GM18507 (cell line): ENCODE measurements at places on chromosomes 7 and 10.

GRCh38 chr10:15486404-15486803 is 115.3 kb upstream of the FAM171A1 start:
- no peak for DNase-seq

- DNase-seq: no peak
These were observed 173.3 kb downstream of the LSM5 start for GRCh38 chr7:32316839-32317238.

DNA sequence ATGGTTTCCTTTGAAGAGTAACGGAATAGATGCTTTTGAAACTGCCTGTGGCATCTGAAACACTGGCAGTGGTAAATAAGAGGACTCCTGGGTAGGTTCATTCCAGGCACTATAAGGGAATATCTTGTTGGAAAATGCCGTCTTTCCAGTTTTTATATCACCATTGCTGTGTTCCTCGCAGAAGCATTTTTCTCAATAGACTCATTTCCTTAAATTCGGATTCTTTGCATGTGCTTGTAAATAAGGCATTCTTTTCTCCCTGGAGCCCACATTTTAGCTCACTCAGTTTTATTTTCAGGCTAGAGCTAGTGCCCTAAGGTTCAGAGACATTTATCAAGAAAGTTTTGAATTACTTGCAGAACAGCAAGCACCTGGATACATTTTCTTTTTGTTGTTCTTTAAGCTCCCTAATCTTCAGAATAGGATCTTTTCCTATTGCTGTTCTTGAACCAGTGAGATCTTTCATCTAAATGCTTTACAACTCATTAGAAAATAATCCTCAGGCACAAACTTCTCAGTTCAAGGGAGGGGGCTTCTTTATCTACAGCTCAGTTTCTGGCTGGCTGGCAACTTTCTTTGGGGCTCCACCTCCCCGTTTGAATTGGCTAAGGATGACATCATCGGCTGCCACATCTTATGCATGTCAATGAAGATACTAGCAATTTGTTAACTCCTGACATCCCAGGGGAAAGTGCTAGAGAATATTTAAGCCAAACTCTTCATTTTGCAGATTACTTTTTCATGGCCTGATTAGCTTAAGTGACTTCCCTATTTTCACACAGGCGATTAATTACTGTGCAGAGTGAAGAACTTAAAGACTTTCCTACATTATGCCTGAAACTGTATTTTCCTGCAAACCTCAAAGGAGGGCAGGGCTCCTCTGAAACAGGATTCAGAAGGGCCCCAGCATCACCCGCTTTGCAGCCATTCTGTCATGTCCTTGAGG is 133.7 kb upstream of the RSU1 start:
- no peak for DNase-seq

GRCh38 chr10:13272164-13272571 is 27.7 kb downstream of the PHYH start:
- DNase-seq: no peak

GRCh38 chr10:13346283-13347042 is 1.6 kb downstream of the SEPHS1 start:
- DNase-seq: no peak

GRCh38 chr7:131250331-131250730 is 77.3 kb upstream of the MKLN1 start:
- no peak for DNase-seq

DNA sequence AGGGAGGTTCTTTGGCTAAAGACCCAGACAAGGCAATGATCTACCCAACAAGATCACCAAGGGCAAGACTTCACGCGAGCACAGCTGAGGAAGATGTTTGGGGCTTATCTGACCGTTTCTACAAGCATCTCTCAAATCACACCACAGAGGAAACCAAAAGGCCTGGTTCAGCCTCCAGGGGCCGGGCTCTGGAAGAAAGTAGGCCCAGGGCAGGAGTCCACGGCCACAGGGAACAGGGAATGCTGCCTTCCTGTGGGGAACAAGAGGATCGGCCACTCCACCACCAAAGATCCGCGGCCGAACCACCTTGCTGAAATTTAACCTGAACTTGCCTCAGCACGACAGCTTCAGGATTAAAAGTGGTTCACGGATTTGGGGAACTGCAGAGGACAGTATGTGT is 332.5 kb downstream of the PTPRN2 start:
- no peak for DNase-seq
